ENCODE measurements at places on chromosomes 3 and 15. TPM values are rescaled to one million over a fixed set of nuclear protein-coding genes. Genes with fewer than 3 reads are reported as not detected.

TNNC1 gene
- 0.33 TPM for total RNA-seq

CADM2 gene
- total RNA-seq = not detected

CCR4 gene
- total RNA-seq = not detected

MINDY2 gene
- 23.6 TPM for total RNA-seq

RTP3 gene
- total RNA-seq = not detected

LXN gene
- total RNA-seq = 196 TPM

GOLGA6D gene
- total RNA-seq = not detected

SPTBN5 gene
- 0.11 TPM for total RNA-seq

RMDN3 gene
- 19.7 TPM for total RNA-seq

PLA2G4E gene
- not detected for total RNA-seq

MAP1A gene
- 90.5 TPM for total RNA-seq

FETUB gene
- not detected for total RNA-seq

SLC12A1 gene
- total RNA-seq = not detected

PRC1 gene
- total RNA-seq = 489 TPM

CFAP92 gene
- total RNA-seq = not detected

SERPINI2 gene
- not detected for total RNA-seq

HCLS1 gene
- 2.5 TPM for total RNA-seq

CD200 gene
- total RNA-seq = 0.44 TPM

ATP13A5 gene
- not detected for total RNA-seq

GPR176 gene
- total RNA-seq = 135 TPM

UBP1 gene
- 61.0 TPM for total RNA-seq

PLSCR1 gene
- total RNA-seq = 43.5 TPM

CCDC54 gene
- not detected for total RNA-seq

PPARG gene
- total RNA-seq = 35.6 TPM

GOLGA8B gene
- total RNA-seq = 18.5 TPM

ST3GAL6 gene
- total RNA-seq = 12.9 TPM

ITIH1 gene
- total RNA-seq = not detected

SNAPC5 gene
- total RNA-seq = 16.0 TPM

SRGAP3 gene
- total RNA-seq = 3.1 TPM

PPM1L gene
- 0.77 TPM for total RNA-seq
